Karpas-422 (cell line): ENCODE measurements at places on chromosomes 4 and X. TPM values are rescaled to one million over a fixed set of nuclear protein-coding genes. Genes with fewer than 3 reads are reported as not detected.

The PASD1 gene
- total RNA-seq = not detected in 2 replicates

The ADH5 gene
- total RNA-seq = 64.3 and 67.7 TPM in 2 replicates

DNA sequence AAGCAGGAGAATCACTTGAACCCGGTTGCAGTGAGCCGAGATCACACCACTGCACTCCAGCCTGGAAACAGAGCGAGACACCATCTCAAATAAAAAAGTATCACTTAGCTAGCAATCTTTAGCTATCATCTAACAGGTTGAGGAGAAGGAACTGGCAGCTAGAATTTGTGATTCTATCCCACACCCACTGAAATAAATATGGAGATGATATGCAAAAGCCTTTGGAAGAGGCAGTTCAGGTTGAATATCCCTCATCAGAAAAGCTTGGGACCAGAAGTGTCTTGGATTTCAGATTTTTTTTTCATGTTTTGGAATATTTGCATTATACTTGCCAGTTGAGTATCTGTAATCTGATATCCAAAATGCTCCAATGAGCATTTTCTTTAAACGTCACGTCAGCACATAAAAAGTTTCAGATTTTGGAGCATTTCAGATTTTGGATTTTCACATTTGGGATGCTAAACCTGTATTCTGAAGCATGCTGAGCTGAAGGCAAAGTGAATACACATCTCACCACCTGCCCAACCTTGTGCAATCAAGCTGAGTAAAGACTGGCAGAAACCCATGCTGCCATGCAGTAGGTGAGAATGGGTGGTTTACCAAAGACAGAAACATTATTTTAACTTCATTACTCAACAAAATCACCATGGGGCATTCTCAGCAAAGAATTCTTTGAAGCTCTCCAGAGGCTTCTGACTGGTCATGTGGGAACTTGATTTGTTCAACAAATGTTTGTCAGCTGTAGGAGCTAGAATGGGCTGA is 159.3 kb downstream of the SH3KBP1 start:
- no peaks in the 10 kb centered on the region for H3K27me3 ChIP-seq
- no peak overlapping the region for H3K4me3 ChIP-seq
- no peaks in the 10 kb centered on the region for H3K36me3 ChIP-seq
- DNase-seq = no peak
- peaks cover 46% of the 10 kb centered on the region for H3K4me1 ChIP-seq

- H3K36me3 ChIP-seq = no peaks in the 10 kb centered on the region
- H3K4me3 ChIP-seq = no peak overlapping the region
- no peaks in the 10 kb centered on the region for H3K27me3 ChIP-seq
These were observed 26.3 kb upstream of the TRPC3 start for GRCh38 chr4:121978172-121978516.

DNA sequence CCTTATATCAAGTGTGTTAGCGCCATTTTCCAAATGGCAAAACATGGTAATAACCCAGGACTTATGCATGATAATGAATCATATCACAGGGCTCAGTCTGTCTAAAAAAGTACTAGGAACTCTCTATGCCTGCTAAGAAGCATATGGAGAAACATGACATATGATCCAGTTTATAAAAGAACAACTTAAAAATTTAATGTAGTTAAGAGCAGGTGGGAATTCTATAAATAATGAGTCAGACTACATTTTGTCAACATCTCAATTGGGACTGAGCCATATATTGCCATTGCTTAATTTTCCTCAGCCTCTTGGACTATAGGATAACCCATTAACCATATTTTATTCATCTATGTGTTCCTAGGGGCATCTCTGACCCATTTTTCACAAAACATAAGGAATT is 360.4 kb upstream of the AGA start:
- H3K27me3 ChIP-seq = no peaks in the 10 kb centered on the region
- no peaks in the 10 kb centered on the region for H3K36me3 ChIP-seq
- no peak overlapping the region for H3K4me3 ChIP-seq
- no peak overlapping the region for H3K27ac ChIP-seq
- no peak for DNase-seq

DNA sequence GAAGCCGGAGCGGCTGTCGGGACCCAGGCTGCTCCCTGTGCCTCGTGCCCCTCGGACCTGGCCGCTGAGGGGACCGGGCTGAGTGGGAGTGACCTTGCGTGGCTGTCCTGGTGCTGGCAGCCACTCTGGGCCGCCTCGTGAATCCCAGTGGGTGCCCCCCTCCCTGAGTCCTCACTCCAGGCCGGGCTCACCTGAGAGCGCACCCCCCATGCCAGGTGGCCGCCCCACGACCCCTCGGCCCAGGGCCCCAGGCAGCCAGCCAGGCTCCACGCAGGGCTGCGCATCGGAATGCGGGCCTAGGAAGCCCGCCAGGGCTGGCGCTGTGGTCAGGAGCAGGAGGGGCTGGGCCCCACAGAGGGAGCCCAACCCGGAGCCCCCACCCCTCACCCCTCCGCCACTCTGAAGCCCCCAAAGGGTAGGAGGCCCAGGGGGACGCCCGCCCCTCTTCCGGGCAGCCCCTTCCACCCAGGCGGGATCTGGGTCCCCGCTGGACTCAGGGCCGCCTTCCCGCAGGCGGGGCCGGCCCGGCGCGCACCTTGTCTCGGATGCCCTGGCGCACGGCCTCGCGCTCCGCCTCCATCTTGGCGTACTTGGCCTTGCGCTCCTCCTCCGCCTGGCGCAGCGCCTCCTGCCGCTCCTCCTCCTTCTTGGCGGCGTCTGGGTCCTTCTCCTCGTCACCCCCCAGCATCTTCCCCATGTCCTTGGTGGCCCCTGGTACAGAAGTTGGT is 33.9 kb downstream of the CPLX1 start:
- H3K4me3 ChIP-seq = peak overlapping the region; percentile 66
- peak; percentile 73 for DNase-seq
- peak overlapping the region; percentile 93; the same call in 1 of the 2 replicates for H3K27ac ChIP-seq
- no peaks in the 10 kb centered on the region for H3K27me3 ChIP-seq
- peaks cover 56% of the 10 kb centered on the region for H3K4me1 ChIP-seq

DNA sequence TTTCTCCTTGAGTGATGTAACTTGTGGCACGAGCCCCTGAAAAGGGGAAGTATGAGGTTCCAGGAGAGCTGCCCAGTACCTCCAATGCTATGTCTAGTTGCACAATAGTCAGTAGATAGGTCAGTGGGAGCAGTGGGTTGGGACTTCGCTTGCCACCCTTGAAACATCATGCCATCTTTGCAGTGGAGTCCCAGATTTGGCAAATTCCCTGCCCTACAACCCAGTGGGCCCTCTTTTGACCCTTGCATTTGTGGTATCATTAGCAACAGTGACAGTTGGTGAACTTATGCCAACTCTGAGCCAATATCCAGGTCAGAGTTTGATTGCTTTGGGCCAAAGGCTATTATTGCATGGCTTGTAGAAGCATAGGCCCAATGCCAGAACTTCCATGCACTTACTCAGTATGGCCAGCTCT is 12.3 kb downstream of the FHL1 start:
- DNase-seq = no peak
- H3K4me3 ChIP-seq = no peak overlapping the region
- H3K27ac ChIP-seq = no peak overlapping the region
- H3K27me3 ChIP-seq = no peaks in the 10 kb centered on the region
- H3K4me1 ChIP-seq = peaks cover 10% of the 10 kb centered on the region

- no peak overlapping the region for H3K4me3 ChIP-seq
- H3K27me3 ChIP-seq = no peaks in the 10 kb centered on the region
These were observed 11.2 kb downstream of the FHDC1 start for GRCh38 chr4:152947311-152947710.

GRCh38 chr4:39825090-39825489 is 127.2 kb downstream of the UBE2K start:
- peaks cover 23% of the 10 kb centered on the region; the same call in 1 of the 2 replicates for H3K36me3 ChIP-seq
- no peak overlapping the region for H3K27ac ChIP-seq
- no peak for DNase-seq
- no peaks in the 10 kb centered on the region for H3K27me3 ChIP-seq
- no peaks in the 10 kb centered on the region for H3K4me1 ChIP-seq

DNA sequence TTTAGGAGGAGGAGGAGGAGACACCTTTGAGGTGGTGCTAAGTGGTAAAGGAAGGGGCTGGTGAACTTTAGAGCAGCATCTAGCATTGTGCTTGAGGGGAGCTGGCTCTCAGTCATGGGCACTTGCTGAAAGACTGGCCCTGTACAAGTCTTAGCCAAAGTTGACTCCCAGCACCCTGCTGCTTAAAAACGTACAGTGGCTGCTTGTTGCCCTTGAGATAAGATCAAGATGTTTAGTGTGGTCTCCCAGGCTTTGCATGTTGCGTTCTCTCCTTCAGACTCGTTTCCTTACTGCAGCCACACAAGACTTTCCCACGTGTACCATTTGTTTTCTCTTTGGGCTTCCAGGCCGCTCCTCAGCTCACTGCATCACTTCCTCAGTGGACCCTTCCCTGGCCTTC is 1.8 kb downstream of the MED28 start:
- peaks cover 25% of the 10 kb centered on the region; the same call in 1 of the 2 replicates for H3K36me3 ChIP-seq
- no peaks in the 10 kb centered on the region for H3K27me3 ChIP-seq
- peaks cover 42% of the 10 kb centered on the region for H3K4me1 ChIP-seq
- H3K4me3 ChIP-seq = no peak overlapping the region

- no peaks in the 10 kb centered on the region for H3K36me3 ChIP-seq
- no peak overlapping the region for H3K27ac ChIP-seq
- H3K4me3 ChIP-seq = peak overlapping the region; percentile 48; the same call in 1 of the 2 replicates
- H3K27me3 ChIP-seq = no peaks in the 10 kb centered on the region
- peaks cover 19% of the 10 kb centered on the region for H3K4me1 ChIP-seq
These were observed 19.6 kb upstream of the PLXNB3 start for GRCh38 chrX:153744210-153745066.

GRCh38 chr4:8188743-8189550 is 10.1 kb upstream of the SH3TC1 start:
- H3K36me3 ChIP-seq = no peaks in the 10 kb centered on the region
- H3K27ac ChIP-seq = no peak overlapping the region
- no peaks in the 10 kb centered on the region for H3K27me3 ChIP-seq
- H3K4me3 ChIP-seq = no peak overlapping the region
- H3K4me1 ChIP-seq = peaks cover 3% of the 10 kb centered on the region; the same call in 1 of the 2 replicates
- no peak for DNase-seq

- no peak for DNase-seq
- H3K4me1 ChIP-seq = no peaks in the 10 kb centered on the region
- no peak overlapping the region for H3K4me3 ChIP-seq
- no peaks in the 10 kb centered on the region for H3K27me3 ChIP-seq
- no peaks in the 10 kb centered on the region for H3K36me3 ChIP-seq
- no peak overlapping the region for H3K27ac ChIP-seq
These were observed 55.7 kb downstream of the BTC start for GRCh38 chr4:74738464-74739143.

- H3K4me3 ChIP-seq = no peak overlapping the region
- DNase-seq = no peak
- no peaks in the 10 kb centered on the region for H3K36me3 ChIP-seq
- no peaks in the 10 kb centered on the region for H3K27me3 ChIP-seq
- H3K4me1 ChIP-seq = peaks cover 10% of the 10 kb centered on the region
- H3K27ac ChIP-seq = no peak overlapping the region
These were observed 66.5 kb downstream of the SLIT2 start for GRCh38 chr4:20318001-20318908.

DNA sequence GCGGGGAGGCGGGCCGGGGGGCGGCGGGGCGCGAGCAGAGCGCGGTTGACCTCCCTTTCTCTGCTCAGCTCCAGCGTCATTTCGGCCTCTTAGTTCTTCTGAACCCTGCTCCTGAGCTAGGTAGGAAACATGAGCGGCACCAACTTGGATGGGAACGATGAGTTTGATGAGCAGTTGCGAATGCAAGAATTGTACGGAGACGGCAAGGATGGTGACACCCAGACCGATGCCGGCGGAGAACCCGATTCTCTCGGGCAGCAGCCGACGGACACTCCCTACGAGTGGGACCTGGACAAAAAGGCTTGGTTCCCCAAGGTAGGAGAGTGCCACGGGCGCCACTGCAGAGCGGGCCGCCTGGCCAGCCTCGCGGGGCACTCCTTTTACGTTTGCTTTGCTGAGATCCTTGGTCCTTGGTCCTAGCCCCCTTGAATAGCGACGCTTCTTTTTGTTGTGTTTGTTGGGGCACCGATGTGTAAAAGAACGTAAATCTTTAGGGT is at the start of gene HTATSF1:
Gene HTATSF1 (plus strand): TSS at position 37 of the 497 bp plus-strand sequence. CDS start 93 bp downstream, at position 130.
- H3K36me3 ChIP-seq = peaks cover 16% of the 10 kb centered on the region; the same call in 1 of the 2 replicates
- peak within 1 kb of the TSS; percentile 77 for H3K4me3 ChIP-seq
- peak within 1 kb of the TSS; percentile 71 for H3K27ac ChIP-seq
- peak; percentile 57 for DNase-seq
- no peaks in the 10 kb centered on the region for H3K27me3 ChIP-seq
- H3K4me1 ChIP-seq = peaks cover 21% of the 10 kb centered on the region

DNA sequence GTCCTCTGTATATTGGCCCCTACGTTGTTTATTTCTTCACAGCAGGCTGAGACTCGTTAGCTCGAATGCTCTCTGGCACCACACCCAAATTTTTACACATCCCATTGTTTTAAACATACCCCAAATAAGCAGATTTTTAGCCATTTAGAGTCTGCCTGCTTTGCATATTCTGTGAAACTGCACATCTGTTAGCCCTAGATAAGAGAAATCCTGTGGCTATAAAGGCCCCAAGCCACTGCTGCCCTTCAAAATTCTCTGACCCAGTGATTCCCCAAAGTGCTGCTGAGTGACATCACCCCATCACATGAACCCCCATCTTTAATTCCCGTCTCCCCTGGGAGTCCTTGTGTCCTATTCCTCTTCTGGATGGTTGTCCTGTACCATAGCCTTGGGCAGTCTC is 20.8 kb downstream of the TEX13C start:
- no peaks in the 10 kb centered on the region for H3K27me3 ChIP-seq
- no peak for DNase-seq
- no peak overlapping the region for H3K27ac ChIP-seq
- H3K4me3 ChIP-seq = no peak overlapping the region
- no peaks in the 10 kb centered on the region for H3K36me3 ChIP-seq
- no peaks in the 10 kb centered on the region for H3K4me1 ChIP-seq

DNA sequence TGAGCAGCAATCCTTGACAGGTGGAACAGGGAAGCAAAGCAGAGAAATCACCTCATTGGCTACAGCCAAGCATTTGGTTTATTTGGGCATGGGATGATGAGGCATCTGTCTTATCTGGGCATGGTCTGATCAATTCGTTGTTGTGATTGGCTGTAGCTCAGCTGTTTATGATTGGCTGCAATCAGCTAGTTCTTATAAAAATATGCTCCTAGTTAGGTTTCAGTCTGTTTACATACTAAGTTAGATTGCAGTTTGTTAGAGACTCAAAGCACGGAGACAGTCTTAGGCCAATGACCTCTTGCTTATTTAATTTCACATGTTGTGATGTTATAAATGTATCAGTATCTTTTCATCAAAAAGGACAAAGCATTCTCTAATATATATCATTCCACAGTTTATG is 312.0 kb downstream of the PDGFC start:
- H3K27me3 ChIP-seq = no peaks in the 10 kb centered on the region
- H3K4me1 ChIP-seq = no peaks in the 10 kb centered on the region
- H3K27ac ChIP-seq = no peak overlapping the region
- H3K4me3 ChIP-seq = no peak overlapping the region

DNA sequence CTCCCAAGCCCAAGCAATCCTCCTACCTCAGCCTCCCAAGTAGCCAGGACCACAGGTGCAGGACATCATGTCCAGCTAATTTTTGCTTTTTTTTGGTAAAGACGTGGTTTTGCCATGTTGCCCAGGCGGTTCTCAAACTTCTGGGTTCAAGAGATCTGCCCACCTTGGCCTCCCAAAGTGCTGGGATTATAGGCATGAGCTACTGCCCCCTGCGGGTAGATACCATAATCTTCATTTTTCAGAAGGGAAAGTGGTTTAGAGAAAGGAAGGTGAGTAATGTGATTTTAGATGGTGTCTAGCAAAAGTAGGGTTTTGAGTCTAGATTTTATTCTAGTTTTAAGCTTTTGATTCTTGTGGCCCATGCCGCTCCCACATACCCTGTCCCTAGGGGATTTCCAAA is 205.3 kb upstream of the CLNK start:
- DNase-seq = no peak
- H3K27ac ChIP-seq = no peak overlapping the region
- no peak overlapping the region for H3K4me3 ChIP-seq
- no peaks in the 10 kb centered on the region for H3K4me1 ChIP-seq
